ENCODE measurements at places on chromosomes 3 and 15. TPM values are rescaled to one million over a fixed set of nuclear protein-coding genes. Genes with fewer than 3 reads are reported as not detected.

The ANKRD63 gene
- not detected for total RNA-seq

The SPATA12 gene
- not detected for total RNA-seq

The TM4SF1 gene
- not detected for total RNA-seq

The ZPLD1 gene
- not detected for total RNA-seq

The NR1I2 gene
- total RNA-seq = 0.29 TPM

The SLC9A9 gene
- 1.3 TPM for total RNA-seq

The SLCO2A1 gene
- 126 TPM for total RNA-seq

The CALML4 gene
- total RNA-seq = 9.7 TPM

The GRM2 gene
- total RNA-seq = 7.4 TPM

The ALPK3 gene
- 94.1 TPM for total RNA-seq

The SNTN gene
- not detected for total RNA-seq

The MAP1A gene
- total RNA-seq = 1.1 TPM

The CHRM5 gene
- total RNA-seq = not detected

The GOLGA6L7 gene
- not detected for total RNA-seq

The CHRFAM7A gene
- 1.1 TPM for total RNA-seq

The ERICH6 gene
- not detected for total RNA-seq

The KNL1 gene
- total RNA-seq = 17.7 TPM

The PLA2G4D gene
- not detected for total RNA-seq

The ITIH3 gene
- not detected for total RNA-seq

The GCSAM gene
- total RNA-seq = not detected

The SAMD7 gene
- not detected for total RNA-seq

The SI gene
- total RNA-seq = not detected

The MOBP gene
- 0.92 TPM for total RNA-seq

The PARP15 gene
- total RNA-seq = 0.29 TPM

The MKRN3 gene
- total RNA-seq = not detected

The FOXB1 gene
- 1.7 TPM for total RNA-seq

The THBS1 gene
- total RNA-seq = 12.2 TPM

The FEM1B gene
- 67.9 TPM for total RNA-seq

The SUSD5 gene
- total RNA-seq = 2.1 TPM

The CAMP gene
- not detected for total RNA-seq

The CSNK1G1 gene
- 24.0 TPM for total RNA-seq

The LPCAT4 gene
- 50.1 TPM for total RNA-seq

The STAG1 gene
- total RNA-seq = 29.3 TPM

The FMN1 gene
- total RNA-seq = 0.36 TPM

The IL12A gene
- not detected for total RNA-seq

The EIF4E3 gene
- 5.5 TPM for total RNA-seq

The XCR1 gene
- total RNA-seq = not detected

The B4GALT4 gene
- total RNA-seq = 146 TPM

The NUP210 gene
- 62.3 TPM for total RNA-seq

The SPINK8 gene
- total RNA-seq = not detected

The LINGO1 gene
- total RNA-seq = 23.9 TPM

The RFC4 gene
- total RNA-seq = 57.6 TPM

The MORC1 gene
- not detected for total RNA-seq

The DNAH12 gene
- total RNA-seq = 0.77 TPM

The SLC24A5 gene
- total RNA-seq = not detected

The EBLN2 gene
- 9.3 TPM for total RNA-seq

Measured in endodermal cell (in vitro differentiated cells).